ENCODE measurements at places on chromosomes 1 and 21. TPM values are rescaled to one million over a fixed set of nuclear protein-coding genes. Genes with fewer than 3 reads are reported as not detected.
A peak's percentile ranks its signal among the peaks of the same experiment; 100 is the strongest.

- peaks cover 52% of the 10 kb centered on the region for H3K27me3 ChIP-seq
- H3K4me1 ChIP-seq: peaks cover 11% of the 10 kb centered on the region
- no peaks in the 10 kb centered on the region for H3K36me3 ChIP-seq
Measured at GRCh38 chr1:210236840-210237409, 4.3 kb downstream of the SERTAD4 start.

- H3K4me3 ChIP-seq: peak overlapping the region; percentile 98
- peaks cover 57% of the 10 kb centered on the region for H3K36me3 ChIP-seq
- no peak overlapping the region for H3K27ac ChIP-seq
- no peaks in the 10 kb centered on the region for H3K27me3 ChIP-seq
- peaks cover 17% of the 10 kb centered on the region for H3K4me1 ChIP-seq
- no peak for DNase-seq
Measured at GRCh38 chr1:39573736-39574624, 2.6 kb downstream of the PABPC4 start.

- H3K27ac ChIP-seq: no peak overlapping the region
- peaks cover 9% of the 10 kb centered on the region for H3K27me3 ChIP-seq
- H3K4me3 ChIP-seq: no peak overlapping the region
- DNase-seq: no peak
- H3K36me3 ChIP-seq: no peaks in the 10 kb centered on the region
Measured at GRCh38 chr1:223490256-223490655, 97.0 kb downstream of the CCDC185 start.

DNA sequence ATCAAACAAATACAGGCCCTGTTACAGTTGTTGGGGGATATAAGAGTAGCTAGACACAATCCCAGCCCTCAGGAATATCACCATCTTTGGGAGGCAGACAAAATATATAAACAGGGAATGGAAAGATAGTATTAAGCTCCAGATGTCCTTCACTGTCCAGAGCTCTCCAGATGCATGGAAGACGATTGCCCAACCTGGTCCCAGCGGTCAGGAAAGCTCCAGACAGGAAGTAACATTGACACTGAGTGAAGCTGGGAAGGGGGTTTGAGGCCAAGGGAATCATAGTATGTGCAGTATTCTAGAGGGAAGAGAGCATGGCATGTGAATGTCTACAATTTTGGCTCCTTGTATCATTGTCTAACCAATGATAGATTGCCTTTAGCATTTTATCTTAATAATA lies 173.9 kb upstream of the HOOK1 start:
- peaks cover 2% of the 10 kb centered on the region for H3K36me3 ChIP-seq
- no peak for DNase-seq
- no peak overlapping the region for H3K27ac ChIP-seq

- H3K36me3 ChIP-seq: peaks cover 78% of the 10 kb centered on the region
- H3K4me3 ChIP-seq: no peak overlapping the region
- H3K4me1 ChIP-seq: no peaks in the 10 kb centered on the region
- DNase-seq: no peak
Measured at GRCh38 chr1:236568285-236568894, 35.9 kb downstream of the HEATR1 start.

GRCh38 chr1:9033363-9033762 lies 7.1 kb upstream of the SLC2A7 start:
- no peaks in the 10 kb centered on the region for H3K4me1 ChIP-seq
- no peak overlapping the region for H3K4me3 ChIP-seq
- H3K36me3 ChIP-seq: peaks cover 10% of the 10 kb centered on the region
- no peak overlapping the region for H3K27ac ChIP-seq

DNA sequence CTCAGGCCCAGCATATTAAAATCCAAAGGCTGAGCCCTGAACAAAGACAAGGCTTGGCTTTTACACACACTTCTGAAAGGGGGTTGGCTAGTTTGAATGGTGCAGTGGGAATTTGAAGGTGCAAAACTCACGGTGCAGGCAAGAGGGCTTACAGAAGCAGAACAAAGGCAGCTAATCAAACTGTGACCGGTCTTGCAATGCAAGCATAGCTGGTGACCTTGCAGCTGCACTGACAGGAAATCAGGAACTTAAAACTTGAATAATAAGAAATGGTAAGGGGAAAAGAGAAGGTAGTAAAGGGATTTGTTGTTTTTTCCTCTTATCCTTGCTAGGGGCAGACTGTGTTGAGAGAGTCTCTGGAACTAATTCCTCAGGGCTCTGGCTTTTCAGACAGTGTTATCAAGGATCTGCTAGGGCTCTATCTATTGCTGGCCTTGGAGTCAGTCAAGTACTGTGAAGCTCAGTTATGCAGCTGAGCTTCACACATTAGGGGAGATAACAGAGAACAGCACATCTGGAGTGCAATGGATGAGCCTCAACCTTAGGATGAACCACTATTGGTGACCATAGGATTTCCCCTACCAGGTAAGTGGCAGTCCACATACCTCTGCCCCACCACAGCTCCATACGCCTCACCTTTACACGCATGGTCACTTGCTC lies 97.6 kb downstream of the PPIAL4G start:
- H3K4me3 ChIP-seq: no peak overlapping the region
- no peaks in the 10 kb centered on the region for H3K36me3 ChIP-seq
- DNase-seq: no peak
- H3K27me3 ChIP-seq: no peaks in the 10 kb centered on the region
- H3K4me1 ChIP-seq: peaks cover 9% of the 10 kb centered on the region
- H3K27ac ChIP-seq: no peak overlapping the region

GRCh38 chr1:87328272-87329050 lies at the start of gene LMO4:
Gene LMO4 (plus strand): TSS chr1:87328880. CDS start chr1:87332016, 3,136 bp downstream.
- H3K27me3 ChIP-seq: no peaks in the 10 kb centered on the region
- H3K36me3 ChIP-seq: no peaks in the 10 kb centered on the region
- peak; percentile 99 for DNase-seq
- peaks cover 10% of the 10 kb centered on the region for H3K4me1 ChIP-seq

DNA sequence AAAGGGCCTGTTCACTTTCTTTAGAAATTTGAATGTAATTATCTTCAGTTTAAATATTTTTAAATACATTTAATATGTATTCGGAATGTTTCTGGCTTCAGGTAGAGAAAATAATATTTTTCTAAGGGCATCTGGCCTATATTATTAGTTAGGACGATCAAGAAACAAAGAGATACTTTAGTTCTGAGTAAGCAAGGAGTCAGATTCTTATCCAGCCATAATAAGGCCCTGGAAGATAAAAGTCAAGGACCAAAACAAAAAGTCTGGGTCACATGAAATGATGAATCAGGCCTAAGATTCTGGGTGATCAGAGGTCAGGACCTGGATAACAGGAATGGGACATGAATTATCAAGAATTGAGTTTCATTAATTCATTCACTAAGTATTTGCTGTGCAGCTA lies 6.3 kb downstream of the PHC2 start:
- H3K27ac ChIP-seq: no peak overlapping the region
- H3K27me3 ChIP-seq: peaks cover 3% of the 10 kb centered on the region
- H3K36me3 ChIP-seq: no peaks in the 10 kb centered on the region

GRCh38 chr1:7482772-7483495 lies 288.2 kb upstream of the VAMP3 start:
- H3K4me3 ChIP-seq: no peak overlapping the region
- H3K27me3 ChIP-seq: no peaks in the 10 kb centered on the region
- no peak for DNase-seq
- no peaks in the 10 kb centered on the region for H3K36me3 ChIP-seq
- peaks cover under 1% of the 10 kb centered on the region for H3K4me1 ChIP-seq

- peak; percentile 26 for DNase-seq
- peaks cover 4% of the 10 kb centered on the region for H3K4me1 ChIP-seq
- H3K27ac ChIP-seq: no peak overlapping the region
- no peaks in the 10 kb centered on the region for H3K36me3 ChIP-seq
- H3K4me3 ChIP-seq: no peak overlapping the region
Measured at GRCh38 chr1:45924736-45925135, 121.3 kb downstream of the MAST2 start.

- no peak overlapping the region for H3K4me3 ChIP-seq
- no peaks in the 10 kb centered on the region for H3K27me3 ChIP-seq
- peak; percentile 50 for DNase-seq
- H3K27ac ChIP-seq: no peak overlapping the region
- no peaks in the 10 kb centered on the region for H3K4me1 ChIP-seq
Measured at GRCh38 chr1:113677250-113678158, 81.8 kb downstream of the PHTF1 start.

- no peaks in the 10 kb centered on the region for H3K27me3 ChIP-seq
- no peak overlapping the region for H3K4me3 ChIP-seq
- no peak overlapping the region for H3K27ac ChIP-seq
Measured at GRCh38 chr21:35208104-35208503, 159.0 kb upstream of the RUNX1 start.

GRCh38 chr1:154490317-154490716 lies 11.7 kb upstream of the TDRD10 start:
- H3K4me3 ChIP-seq: no peak overlapping the region
- H3K36me3 ChIP-seq: peaks cover 2% of the 10 kb centered on the region
- no peak overlapping the region for H3K27ac ChIP-seq
- peaks cover 16% of the 10 kb centered on the region for H3K27me3 ChIP-seq
- no peak for DNase-seq
- no peaks in the 10 kb centered on the region for H3K4me1 ChIP-seq

KCNN3 gene
- 4.7 TPM for polyA plus RNA-seq

PROK1 gene
- 0.13 TPM for polyA plus RNA-seq

CA14 gene
- 0.81 TPM for polyA plus RNA-seq

CFHR3 gene
- 0.04 TPM for polyA plus RNA-seq

MMEL1 gene
- polyA plus RNA-seq: 14.3 TPM

C1orf94 gene
- polyA plus RNA-seq: not detected

NTMT2 gene
- not detected for polyA plus RNA-seq

UBE2U gene
- 0.15 TPM for polyA plus RNA-seq

PLA2G2F gene
- polyA plus RNA-seq: not detected

FAM72B gene
- 1.8 TPM for polyA plus RNA-seq
